SHP77 treated with DMSO at 0.1 percent for 48 hours (cell line): ENCODE measurements at places on chromosomes 4 and X.

- no peak for DNase-seq
Observed at GRCh38 chrX:110327336-110327735, 9.5 kb upstream of the AMMECR1 start.

DNA sequence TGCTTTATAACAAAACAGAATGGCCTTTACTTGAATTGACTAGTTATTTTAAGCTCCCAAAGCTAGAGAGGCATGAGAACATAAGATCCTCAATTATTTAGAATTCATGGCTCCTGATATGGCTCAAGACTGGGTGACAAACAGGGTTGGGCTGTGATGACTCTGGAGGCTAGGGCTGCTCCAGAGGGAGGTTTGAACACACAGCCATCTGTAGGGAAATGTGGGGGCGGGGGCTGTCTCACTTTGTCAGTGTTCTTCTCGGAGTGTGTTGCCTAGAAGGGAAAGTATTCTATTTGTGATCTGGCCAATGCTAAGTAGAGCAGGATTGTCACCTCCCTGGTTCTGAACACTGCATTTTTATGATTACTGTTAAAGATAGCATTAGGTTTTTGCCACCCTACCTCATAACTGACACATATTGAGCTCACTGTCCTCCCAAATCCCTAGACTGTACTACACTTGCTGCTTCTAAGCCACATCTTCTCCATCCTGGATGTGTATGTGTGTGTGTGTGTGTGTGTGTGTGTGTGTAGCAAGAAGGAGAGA is 45.9 kb downstream of the VSIG4 start:
- DNase-seq, result no peak

GRCh38 chrX:104370089-104370488 is 115.4 kb upstream of the ESX1 start:
- DNase-seq, result no peak

DNA sequence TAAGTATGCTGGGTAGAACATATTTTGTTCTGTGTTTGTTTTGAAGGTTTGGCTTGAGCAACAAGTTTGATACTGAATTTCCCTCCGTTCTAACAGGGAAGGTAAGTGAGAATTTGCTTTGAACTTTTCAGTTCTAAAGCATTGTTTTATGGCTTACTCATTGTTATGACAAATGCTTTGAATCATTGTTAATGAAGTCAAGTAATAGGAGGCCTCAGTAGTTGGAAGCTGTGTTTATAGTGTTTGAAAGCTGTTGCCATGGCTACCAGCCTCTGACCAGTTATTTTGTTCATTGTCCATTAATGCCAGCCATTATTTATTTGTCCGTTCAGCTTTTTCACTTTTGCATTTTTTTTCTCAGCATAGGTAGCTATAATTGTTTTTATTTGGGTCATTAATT is 14.4 kb downstream of the CHIC1 start:
- DNase-seq, result no peak

GRCh38 chr4:178672512-178672911 is 1230.3 kb upstream of the AGA start:
- DNase-seq, result no peak
